HS-27A (cell line): ENCODE measurements at places on chromosomes 4 and X.

DNA sequence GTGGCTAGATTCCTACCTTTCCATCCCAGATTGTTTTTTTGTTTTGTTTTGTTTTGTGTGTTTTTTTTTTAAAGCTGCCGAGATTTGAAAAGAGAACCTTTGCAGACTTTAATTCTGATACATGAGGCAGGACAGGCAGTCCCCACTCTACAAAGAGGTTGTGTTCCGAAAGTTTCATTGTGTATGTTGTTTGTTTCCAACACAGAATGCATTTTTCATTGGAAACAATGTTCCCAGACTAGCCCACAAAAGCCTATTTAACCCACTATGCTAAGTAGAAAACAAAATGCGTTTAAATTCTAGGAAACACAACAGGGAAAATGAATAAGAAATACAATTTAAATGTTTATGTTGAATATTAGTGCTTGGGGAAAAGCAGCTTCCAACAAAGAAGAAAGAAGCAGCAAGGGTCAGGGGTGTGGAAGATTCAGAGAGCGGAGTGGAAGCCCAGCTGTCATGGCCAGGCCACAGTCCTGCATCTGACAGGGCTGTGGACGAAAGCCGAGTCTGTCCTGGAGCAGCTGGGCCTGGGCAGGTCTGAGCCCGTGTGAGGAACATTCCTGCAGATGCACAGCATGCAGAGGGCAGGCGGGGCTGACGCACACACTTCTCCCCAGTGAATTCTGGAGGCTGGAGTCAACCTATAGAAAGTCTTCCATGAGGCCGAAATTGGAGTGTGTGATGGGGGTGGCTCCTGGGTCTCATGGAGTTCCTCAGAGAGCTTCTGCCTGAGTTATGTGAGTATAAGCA, 12.4 kb upstream of the SETD7 start:
- DNase-seq = no peak

GRCh38 chr4:115158296-115158695, 44.9 kb upstream of the NDST4 start:
- no peak for DNase-seq

DNA sequence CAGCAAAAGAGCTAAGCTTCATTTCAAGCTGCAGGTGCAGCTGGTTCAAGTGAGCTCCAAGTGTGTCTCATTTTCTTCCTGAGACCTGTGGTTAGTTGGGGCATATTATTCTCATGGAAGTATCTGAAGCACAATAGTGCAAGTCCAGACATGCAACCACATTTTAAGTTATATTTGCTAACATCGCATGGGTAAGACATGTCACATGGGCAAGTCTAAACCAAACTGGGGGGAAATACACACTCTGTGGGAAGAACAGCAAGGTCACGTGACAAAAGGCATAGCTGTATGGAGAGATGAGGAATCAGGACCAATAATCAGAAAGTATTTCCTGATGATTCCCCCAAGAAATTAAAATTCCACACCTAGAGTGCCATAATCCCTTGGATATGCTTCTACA, 94.9 kb upstream of the NDP start:
- no peak for DNase-seq

DNA sequence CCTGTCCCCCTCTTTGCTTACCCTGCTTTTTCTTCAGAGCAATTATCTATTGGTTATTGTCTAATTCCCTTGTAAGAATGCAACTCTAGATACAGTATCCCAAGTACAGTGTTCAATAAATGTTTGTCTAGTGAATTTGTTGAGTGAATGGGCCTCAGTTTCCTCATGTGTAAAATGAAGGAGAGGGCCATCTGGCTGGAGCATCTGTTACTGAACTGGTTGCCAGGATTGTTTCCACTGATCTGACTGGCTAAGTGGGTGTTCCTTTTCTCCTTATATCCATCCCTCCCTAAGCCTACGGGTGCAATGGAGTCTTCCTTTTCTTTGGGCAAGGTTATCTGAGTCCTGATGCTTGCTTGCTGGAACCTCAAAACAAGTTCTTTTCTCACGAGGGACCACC, 185.2 kb upstream of the RPS6KA3 start:
- DNase-seq = no peak

GRCh38 chr4:88106205-88106604, 52.2 kb downstream of the ABCG2 start:
- DNase-seq = peak; percentile 20

DNA sequence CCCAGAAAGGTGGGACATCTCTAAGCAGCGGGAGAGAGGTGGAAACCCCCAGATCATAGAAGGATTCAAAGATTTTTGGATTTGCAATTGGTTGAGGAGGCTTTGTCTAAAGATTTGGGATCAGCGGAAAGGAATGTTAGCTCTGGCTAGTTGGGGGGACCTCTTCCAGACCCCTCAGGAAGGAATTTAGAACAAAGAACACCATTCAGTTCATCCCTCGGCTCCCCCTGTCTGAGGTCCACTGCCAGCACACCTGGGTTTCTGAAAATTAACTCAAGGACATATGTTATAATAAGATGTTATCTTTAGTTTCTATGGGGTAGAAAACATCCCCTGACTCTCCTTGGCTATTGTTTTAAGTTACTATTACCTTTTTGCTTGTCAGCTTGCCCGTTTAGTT, 163.6 kb downstream of the CEP135 start:
- DNase-seq = no peak

GRCh38 chr4:70359115-70359661, 1.4 kb upstream of the SMR3A start:
- no peak for DNase-seq

- no peak for DNase-seq
Measured at GRCh38 chr4:182616476-182616875, 300.7 kb downstream of the DCTD start.

GRCh38 chrX:47608130-47608810, 11.4 kb downstream of the SYN1 start:
- DNase-seq = no peak

GRCh38 chr4:75698963-75699228, 25.5 kb upstream of the USO1 start:
- no peak for DNase-seq

DNA sequence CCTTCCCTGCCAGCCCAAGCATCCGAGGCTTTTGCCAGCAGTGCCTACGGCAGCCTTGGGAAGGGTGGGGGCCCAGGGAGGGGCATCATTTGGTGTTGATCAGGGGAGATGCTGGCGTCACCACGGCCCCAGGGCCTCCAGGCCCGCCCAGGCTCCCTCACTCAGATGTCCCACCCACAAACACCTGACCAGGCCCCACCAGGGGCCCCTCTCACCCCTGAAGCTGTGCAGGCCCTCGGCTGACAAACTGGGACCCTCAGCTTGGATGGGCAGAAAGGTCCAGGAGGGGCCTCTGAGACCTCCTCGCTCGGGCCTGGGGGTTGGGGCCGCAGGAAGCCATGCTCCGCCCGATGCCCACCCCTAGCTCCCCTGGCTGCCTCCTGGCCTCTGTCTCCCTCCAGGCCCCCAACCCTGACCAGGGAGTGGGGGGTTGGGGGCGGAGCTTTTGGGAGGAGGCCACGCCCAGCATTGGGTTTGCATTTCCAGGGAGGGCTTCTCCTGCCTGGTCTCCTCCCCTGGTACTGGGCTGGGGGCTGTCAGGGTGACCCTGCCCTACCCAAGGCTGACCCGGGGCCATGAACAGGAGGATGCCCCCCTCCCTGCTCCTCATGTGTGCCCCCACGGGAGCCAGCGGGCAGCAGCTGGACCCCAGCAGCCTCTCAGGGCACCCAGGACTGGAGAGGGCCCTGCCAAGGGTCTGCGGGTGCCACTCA, 33.4 kb upstream of the SPON2 start:
- DNase-seq = no peak

GRCh38 chr4:169854090-169854489, 96.3 kb upstream of the HPF1 start:
- DNase-seq = no peak

GRCh38 chr4:3257556-3258482, 8.9 kb downstream of the MSANTD1 start:
- DNase-seq = no peak

GRCh38 chr4:37780444-37781130, 45.9 kb upstream of the PGM2 start:
- DNase-seq = no peak

DNA sequence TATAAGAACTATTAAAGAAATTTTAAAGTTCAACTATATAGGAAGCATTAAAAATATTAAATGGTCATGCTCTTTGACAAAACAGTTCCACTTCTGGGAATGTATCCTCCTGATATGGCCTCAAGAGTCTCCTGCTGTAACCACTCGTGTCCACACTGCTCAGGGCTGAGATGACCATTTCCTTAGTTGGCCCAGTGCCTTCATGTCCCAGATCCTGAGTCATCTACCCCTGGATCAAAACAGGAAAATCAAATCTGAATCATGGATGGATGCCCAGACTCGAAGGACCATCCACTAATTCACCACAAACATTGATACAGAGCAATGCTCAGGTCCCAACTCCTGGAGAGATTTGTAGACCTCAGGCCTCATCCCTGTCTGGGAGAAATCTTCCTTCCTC, 44.7 kb downstream of the GPRASP3 start:
- DNase-seq = peak; percentile 46

- DNase-seq = no peak
Measured at GRCh38 chr4:10612476-10612875, 72.1 kb downstream of the CLNK start.

DNA sequence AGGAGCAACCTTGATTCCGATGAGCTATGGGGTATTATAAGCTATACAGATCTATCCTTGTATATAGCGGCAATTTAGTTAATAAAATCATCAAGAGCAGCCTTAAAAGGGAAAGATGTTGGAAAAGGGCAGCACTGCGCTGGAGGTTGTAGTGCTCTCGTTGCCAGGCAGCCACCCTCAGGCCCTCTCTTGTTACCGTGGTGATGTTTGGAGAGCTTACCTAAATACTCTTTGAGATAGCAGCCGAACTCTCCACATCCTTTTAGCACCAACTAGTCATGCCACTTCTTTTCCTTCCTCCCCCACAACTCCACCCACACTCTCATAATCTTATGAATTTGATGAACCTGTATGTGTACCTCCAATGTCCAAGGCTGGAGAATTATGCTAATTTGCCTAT, 3.8 kb upstream of the RADX start:
- no peak for DNase-seq

GRCh38 chrX:107440187-107440586, 9.3 kb upstream of the FRMPD3 start:
- no peak for DNase-seq

DNA sequence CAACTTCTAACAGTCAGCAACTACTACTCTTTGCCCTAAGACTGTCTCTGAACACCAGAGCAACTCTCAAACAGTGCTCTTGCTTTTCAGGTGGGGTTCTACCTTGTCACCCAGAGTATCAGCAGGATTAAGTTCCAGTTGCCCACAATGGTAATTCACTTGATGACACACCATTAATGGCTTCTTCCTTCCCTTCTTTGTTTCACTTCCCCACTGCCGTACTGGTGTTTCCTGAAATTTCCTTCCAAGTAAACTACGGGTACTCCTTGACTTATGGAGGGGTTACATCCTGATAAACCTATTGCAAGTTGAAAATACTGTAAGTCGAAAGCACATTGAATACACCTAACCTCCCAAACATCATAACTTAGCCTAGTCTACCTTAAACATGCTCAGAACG, 36.6 kb upstream of the PDK3 start:
- DNase-seq = no peak
